ENCODE measurements at places on chromosomes 12 and 14. TPM values are rescaled to one million over a fixed set of nuclear protein-coding genes. Genes with fewer than 3 reads are reported as not detected.

The ZBTB25 gene
- total RNA-seq, result 6.0 TPM

The MIPOL1 gene
- total RNA-seq, result 19.4 TPM

The ZBTB42 gene
- total RNA-seq, result 10.4 TPM

The KCNK10 gene
- total RNA-seq, result not detected

The CLEC4D gene
- total RNA-seq, result not detected

The GRIN2B gene
- 0.24 TPM for total RNA-seq

The IL23A gene
- not detected for total RNA-seq

The KRT1 gene
- total RNA-seq, result not detected

The KRT72 gene
- total RNA-seq, result not detected

The RILPL1 gene
- total RNA-seq, result 6.4 TPM

The TPPP2 gene
- total RNA-seq, result not detected

The KERA gene
- total RNA-seq, result not detected

The DHRS1 gene
- total RNA-seq, result 23.0 TPM

The SYNDIG1L gene
- total RNA-seq, result not detected

The ADAMTS20 gene
- total RNA-seq, result not detected

The DLGAP5 gene
- total RNA-seq, result 0.43 TPM

The ARMH4 gene
- 1.4 TPM for total RNA-seq

The RASSF8 gene
- 15.6 TPM for total RNA-seq

The BCL2L14 gene
- not detected for total RNA-seq
